HFFc6 (cell line): ENCODE measurements at places on chromosomes 2 and 18.

DNA sequence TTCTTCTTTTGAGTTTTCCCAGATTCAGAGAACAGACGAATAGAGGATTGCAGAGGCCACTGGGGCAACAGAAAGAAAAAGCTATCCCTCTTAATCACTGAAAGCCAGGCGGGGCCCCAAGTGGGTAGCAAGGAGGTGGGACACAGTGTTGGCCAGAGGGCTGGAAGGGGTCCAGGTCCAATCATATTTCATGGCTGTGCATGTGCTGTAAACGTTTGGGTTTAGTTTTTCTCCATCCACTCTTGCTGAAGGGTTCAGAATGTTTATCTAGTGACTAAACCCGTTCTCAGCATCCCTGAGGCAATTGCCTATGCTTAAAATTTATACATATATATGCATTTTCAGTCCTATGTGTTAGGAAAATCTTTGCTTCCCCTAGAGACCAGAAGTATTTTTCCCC, 99.4 kb upstream of the EPHA4 start:
- DNase-seq: peak; percentile 32

DNA sequence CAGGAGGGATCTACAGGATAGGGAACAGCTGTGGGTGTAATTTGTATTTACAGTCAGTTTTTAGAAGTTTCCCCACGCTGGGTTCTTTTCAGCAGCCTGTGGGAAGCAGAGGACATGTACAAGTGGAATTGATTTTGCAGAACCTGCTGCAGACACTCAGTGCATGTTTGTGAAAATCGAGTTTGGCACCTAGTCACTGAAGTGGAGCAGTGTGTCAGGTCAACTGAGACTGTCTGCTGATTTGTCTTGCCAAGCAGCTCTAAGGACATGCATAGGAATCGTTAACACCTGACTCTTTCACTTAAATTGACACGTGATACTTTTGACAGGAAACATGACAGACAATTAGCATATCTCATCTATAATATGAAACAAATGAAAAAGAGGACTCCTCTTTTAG, 416.6 kb downstream of the TMX3 start:
- no peak for DNase-seq

- DNase-seq: no peak
Observed at GRCh38 chr2:42414648-42415047, 53.6 kb upstream of the COX7A2L start.

- no peak for DNase-seq
Observed at GRCh38 chr2:177538323-177538722, 145.8 kb downstream of the AGPS start.

GRCh38 chr18:10081492-10081891, 167.7 kb downstream of the VAPA start:
- no peak for DNase-seq

- DNase-seq: no peak
Observed at GRCh38 chr2:227280895-227281294, 44.2 kb upstream of the MFF start.

DNA sequence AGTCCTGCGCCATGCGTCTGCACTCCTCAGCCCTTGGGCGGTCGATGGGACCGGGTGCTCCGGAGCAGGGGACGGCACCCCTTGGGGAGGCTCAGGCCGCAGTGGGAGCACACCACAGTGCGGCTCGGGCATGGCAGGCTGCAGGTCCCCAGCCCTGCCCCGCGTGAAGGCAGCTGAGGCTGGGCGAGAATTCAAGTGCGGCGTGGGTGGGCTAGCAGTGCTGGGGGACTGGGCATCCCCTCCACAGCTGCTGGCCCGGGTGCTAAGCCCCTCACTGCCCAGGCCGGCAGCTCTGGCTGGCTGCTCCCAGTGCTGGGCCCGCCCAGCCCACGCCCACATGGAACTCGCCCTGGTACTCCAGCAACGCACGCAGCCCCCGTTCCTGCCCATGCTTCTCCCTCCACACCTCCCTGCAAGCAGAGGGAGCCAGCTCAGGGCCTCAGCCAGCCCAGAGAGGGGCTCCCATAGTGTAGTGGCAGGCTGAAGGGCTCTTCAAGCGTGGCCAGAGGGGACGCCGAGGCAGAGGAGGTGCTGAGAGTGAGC, 198.3 kb upstream of the CNTNAP5 start:
- DNase-seq: no peak

DNA sequence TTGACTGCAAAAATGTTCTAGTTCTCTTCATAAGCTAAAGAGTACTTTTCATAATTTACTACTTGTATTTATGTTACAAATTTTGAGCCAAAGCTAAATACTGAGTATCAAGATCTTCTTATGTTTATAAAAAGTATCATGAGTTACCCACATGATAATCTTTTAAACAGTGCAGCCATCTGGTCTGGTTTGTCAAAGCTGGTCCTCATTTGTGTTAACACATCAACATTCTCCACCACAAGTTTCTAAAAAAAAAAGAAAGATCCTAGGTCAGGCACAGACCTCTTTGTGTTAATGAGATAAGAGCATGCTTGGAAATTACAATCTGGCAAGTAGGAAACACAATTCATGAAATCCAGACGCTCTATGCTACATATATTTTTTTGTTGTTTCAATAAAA, 75.5 kb upstream of the FRZB start:
- no peak for DNase-seq

DNA sequence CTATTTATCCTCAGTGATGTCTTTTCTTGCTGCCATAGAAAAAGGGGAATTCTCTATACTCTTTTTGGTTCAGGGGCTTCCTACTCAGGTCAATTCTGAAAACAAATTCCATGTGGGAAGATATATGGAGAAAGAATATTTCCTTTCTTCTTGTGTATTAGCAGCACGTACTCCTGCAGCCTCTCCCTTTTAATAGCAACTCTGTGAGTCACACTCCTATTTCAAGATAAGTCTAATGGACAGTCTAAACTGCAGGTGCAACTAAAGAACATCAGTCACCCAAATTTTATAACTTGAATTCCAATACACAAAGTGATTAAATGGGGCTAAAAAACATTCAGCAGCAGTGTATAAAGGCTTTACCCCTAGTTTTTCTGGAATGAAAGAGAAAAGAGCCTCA, 942.2 kb downstream of the CNTNAP5 start:
- no peak for DNase-seq

GRCh38 chr18:7221424-7222155, 9.3 kb upstream of the LRRC30 start:
- DNase-seq: peak; percentile 64

DNA sequence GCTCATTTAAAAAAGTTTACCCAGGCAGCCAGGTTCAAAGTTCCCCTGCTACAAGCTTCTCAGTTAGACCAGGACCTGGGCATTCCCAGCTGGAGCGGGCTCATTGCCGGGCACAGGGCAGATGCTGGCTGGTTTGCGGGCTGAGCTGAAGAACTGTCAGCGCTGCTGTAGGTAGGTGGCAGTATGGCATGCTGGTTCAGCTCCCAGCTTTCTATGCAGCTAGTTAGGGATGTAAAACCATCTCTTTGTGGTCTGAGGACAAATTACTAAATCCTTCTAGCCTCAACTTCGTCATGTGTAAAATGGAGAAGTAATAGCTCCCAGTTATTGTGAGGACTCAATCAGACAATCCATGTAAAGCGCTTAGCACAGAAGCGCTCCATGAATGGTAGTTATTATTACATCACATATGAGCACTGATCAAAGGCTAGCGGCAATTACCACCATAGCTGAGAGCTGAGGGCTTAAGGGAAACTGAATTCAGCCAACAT, 2.4 kb upstream of the LDLRAD4 start:
- DNase-seq: peak; percentile 38

DNA sequence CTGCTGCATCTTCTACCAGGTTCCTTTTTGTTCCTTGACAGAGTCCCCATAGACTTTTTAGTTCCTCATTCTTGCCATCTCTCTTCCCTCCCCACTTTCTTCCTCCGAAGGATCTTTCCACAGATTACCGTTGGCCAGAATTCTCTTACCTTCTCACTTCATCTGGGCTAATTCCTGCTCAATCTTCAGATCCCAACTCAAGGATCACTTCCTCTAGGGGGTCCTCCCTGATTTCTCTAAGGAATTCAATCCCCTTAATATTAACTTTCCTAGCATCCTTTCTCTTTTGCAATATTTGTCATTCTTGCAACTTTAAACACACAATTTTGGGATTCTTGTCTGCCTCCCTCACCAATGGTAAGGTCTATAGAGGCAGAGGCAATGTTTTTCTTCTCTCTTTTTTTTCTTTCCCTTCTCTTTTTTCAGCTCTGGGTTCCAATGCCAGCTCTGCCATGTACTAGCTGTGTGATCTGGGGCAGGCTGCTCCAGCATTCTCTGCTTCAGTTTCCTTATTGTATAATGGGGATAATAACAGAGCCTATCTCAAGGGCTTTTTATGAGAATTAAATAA, 5.4 kb upstream of the KCNE4 start:
- no peak for DNase-seq

DNA sequence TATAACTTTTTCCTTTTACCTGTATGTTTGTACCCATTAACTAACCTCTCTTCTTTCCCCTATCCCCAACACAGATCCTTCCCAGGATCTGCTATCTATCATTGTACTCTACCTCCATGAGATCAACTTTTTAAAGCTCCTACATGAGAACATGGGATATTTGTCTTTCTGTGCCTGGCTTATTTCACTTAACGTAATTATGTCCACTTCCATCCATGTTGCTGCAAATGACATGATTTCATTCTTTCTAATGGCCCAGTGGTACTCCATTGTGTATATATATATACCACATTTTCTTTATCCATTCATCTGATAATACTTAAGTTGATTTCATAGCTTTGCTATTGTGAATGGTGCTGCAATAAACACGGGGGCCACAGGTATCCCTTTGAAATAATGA, 135.9 kb upstream of the THUMPD2 start:
- no peak for DNase-seq

GRCh38 chr2:232022718-232023117, 61.2 kb downstream of the DIS3L2 start:
- no peak for DNase-seq

GRCh38 chr2:161995553-161996016, 78.4 kb downstream of the DPP4 start:
- DNase-seq: no peak

GRCh38 chr18:67672716-67673115, 156.2 kb upstream of the DSEL start:
- no peak for DNase-seq

DNA sequence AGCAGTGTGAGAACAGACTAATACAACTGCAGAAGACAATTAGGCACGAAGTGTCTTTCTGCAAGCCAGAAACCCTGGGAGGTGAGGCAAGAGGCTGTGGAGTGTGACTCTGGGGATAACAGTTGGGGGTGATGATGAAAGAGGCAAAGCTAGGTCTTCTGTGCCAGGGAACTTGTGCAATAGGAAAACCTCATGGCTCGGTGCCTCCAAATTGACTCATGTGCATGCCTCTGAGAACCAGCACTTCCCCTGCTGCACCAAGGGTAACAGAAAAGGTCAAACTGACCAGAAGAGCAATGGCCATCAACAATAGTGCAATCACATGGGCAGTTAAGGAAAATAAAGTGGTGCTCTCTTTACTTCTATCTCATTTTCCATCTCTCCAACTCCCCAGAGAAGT, 136.4 kb downstream of the SCG2 start:
- peak; percentile 93 for DNase-seq

DNA sequence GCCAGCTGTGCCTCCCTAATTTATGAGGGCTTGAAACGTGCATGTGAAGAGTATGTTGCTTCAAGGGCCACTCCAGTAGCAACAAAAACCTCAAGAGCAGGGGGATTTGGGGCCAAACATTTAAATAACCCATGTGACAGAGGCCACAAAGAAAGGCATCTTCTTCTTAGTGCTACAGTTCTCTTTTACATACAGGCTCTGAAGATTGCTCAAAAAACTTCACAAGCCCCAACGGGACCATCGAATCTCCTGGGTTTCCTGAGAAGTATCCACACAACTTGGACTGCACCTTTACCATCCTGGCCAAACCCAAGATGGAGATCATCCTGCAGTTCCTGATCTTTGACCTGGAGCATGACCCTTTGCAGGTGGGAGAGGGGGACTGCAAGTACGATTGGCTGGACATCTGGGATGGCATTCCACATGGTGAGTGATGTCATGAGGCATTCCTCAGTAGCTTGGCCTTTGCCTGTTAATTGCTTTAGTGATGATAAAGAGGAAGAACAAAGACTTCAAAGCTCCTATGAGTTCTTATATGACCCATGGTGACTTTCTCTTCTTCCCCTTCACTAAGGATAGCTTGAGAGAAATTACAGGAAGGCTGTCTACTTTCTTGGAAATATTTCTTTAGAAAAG, 40.1 kb downstream of the NRP2 start:
- no peak for DNase-seq

DNA sequence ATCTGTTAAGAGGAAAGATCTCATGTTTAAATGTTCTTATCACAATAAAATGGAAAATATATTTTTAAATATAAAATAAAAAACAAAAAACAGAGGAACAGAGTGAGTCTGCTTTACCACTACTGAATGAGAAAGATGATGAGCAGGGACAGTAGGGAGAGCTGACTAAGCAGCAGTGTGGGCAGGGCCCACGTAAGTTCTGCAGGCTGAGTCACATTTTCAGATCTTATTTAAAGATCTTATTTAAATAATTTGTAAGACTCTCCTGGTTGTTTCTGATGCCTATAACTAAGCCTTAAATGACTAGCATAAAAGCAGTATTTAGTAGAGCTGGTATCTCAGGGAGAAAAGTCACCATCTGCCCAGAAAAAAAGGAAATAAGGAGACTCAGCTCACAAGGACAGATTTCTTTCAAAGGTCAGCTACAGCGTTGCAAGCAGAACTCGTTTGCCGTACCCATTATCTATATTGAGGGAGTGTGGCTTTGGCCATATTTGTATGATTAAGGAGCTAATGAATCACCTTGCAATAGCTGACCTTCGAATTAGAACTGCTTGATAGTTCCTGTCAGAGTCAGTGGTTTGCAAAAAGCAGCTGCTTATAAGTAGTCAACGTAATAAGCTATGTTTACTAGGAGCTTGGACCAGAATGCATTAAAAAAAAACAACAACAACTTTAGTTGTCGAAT, 322.1 kb upstream of the CHAC2 start:
- peak; percentile 65 for DNase-seq

DNA sequence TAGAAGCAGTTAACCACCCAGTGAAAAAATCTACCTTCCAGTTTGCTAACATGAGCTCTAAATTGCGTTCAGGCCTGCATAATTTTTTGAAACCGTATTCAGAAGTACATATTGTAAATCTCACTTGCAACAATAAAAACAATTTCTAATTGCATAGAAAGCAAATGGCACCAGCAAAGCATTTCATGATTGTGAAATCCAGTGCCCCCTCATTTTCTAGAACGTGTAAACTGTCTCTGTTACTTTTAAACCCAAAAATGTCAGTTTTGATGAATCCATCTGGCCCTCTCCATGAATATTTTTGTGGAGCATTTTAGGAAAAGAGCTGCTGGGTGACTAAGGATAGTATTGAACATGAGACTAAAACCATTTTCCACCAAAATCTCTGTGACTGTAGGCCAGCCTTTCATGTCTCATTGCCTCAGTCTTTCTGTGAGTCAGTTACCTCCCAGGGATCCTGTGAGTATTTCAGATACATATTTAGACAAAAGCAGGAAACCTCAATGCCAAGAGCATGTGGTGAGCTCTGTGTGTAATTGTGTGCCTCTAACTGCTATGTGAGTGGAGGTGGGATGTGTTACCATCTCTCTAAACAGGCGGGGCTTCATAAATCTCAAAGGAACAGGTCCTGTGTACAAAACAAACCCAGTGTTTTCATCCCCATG, 477.8 kb upstream of the DCC start:
- no peak for DNase-seq
